ENCODE measurements at places on chromosomes 6 and 20.

DNA sequence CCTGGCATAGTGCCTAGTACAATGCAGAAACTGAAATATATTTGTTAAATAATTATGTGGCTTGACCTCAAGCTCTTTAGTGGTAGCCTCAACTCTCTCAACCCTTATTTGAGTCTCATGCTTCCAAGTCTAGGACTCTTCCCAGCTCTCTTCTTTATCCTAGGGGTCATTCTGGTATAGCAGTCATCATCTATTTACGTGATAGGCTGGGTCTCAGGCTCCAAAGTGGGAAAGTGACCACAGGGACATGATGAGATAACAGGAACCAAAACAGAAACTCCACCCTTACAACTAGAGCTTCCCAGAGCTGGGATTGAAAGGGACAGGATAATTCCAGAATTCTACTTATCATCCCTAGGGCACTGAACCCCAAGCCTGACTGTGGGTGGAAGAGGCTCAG is 17.7 kb upstream of the MAP3K7 start:
- no peak for DNase-seq

GRCh38 chr6:109513571-109514071 is 30.6 kb upstream of the ZBTB24 start:
- peak; percentile 34 for DNase-seq

GRCh38 chr6:31582230-31582643 is at the start of gene LTB:
Gene LTB (minus strand): TSS chr6:31582424. CDS start chr6:31582417, 7 bp downstream.
- DNase-seq: no peak

GRCh38 chr6:148824960-148825359 is 78.1 kb downstream of the UST start:
- no peak for DNase-seq

- no peak for DNase-seq
Measured at GRCh38 chr20:61356196-61356595, 104.1 kb downstream of the CDH4 start.

- DNase-seq: no peak
Measured at GRCh38 chr20:15179381-15179780, 842.0 kb upstream of the FLRT3 start.

- no peak for DNase-seq
Measured at GRCh38 chr20:62921119-62921687, 5.1 kb downstream of the DIDO1 start.

DNA sequence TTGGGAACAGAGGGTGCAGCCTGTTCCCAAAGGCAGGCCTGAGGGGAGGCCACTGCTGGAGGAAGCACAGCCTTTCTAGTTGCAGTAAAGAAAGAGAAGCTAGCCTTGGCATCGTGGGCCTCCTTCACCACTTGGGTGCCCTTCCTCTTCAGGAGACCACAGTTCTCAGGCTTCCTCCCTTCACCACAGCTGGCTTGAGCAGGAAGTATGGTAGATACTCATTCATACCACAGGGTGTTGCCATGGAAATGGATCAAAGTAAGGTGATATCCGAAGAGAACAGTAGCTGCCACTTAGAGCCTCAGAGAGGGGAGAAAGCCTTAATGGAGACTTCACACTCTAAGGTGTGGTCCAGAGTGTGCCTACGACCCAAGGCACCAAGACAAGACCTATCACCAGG is 120.4 kb upstream of the RIPOR2 start:
- DNase-seq: no peak

- DNase-seq: no peak
Measured at GRCh38 chr20:20253744-20254330, 114.1 kb upstream of the INSM1 start.

- DNase-seq: no peak
Measured at GRCh38 chr6:119065382-119065781, 13.1 kb downstream of the FAM184A start.

DNA sequence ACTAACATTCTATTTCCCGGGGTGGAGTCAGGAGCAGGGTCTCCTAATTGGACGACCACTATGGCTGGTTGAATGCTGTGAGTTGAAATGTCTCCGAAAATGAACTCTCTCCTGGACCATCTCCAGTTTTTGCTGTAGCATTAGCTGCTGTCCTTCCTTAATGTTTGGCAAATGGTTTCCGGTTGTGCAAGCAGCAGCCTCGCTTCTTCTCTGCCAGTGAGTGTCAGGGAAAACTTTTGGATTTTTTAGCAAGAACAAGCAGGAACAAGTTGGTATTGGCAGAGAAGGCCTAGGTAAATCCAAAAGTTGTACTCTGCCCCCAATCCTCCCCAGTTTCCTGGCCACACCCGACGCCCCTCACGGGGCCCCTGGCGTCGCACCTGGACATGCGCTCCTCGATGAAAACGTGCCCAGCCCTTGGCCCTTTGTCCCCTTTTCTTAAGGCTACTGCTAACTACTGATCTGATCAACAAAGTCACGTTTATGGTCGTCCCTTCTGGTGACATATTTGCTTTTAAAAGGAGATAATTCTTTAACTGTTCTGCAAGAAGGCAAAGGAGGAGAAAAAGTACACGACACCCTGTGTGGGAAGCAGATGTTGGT is 103.2 kb downstream of the ARMC2 start:
- peak; percentile 68 for DNase-seq

DNA sequence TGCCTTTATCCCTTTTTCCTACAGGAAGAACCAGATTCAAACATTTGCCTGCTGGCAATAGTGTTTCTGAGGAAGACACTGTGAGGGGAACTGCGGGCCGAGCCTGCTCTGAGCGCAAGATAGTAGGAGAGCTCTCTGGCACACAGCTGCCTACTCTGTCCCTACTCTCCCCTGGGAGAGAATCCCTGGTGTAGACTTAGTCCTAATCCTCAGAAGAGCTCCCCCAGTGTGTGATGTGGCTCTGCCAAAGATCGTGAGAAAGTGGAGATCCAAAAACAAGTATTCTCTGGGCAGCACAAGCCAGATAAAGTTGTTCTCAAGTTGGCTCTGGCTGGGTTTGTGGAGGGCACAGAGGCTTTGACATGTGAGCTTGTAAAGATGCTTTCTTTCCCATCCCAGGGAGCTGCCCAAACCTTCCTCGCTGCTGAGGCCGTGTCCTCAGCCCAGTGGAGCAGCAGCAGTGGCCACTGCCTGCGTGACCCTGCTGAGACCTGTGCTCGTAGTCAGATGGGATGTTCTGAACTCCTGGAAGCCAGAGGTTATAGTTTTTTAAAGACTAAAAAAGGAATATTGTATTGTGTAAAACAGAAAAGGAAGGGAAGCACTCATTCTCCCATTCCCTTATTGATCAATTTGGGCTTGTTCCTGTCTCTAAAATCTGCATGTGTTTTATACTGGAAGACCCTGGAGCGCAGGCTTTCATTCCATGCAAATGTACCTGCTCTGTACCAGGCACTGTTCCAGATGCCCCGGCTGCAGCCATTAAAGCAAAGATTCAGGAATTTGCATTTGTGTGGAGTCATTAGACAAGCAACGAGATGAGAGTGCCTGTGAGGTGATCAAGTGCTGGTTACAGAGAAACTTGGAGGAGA is 30.7 kb downstream of the PNLDC1 start:
- DNase-seq: no peak

DNA sequence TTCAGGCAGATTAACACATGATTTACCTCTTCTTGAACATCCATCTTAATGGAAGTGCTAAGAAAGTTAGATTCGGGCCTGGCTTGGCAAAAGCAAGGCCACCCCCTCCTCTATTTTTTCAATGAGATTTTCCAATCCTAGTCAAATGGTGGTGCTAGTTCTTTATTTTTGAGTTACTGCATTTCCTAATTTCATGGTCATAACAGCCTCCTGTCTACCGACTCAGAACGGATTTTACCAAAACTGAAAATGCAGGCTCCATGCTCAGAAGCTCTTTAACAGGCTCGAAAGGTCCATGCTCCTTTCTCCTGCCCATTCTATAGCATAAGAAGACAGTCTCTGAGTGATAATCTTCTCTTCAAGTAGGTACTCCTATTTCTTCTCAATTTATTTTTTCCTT is 117.2 kb upstream of the ESR1 start:
- no peak for DNase-seq

GRCh38 chr6:105336986-105337385 is 65.9 kb downstream of the PREP start:
- no peak for DNase-seq

GRCh38 chr6:34120953-34121675 is 24.8 kb downstream of the GRM4 start:
- DNase-seq: no peak

DNA sequence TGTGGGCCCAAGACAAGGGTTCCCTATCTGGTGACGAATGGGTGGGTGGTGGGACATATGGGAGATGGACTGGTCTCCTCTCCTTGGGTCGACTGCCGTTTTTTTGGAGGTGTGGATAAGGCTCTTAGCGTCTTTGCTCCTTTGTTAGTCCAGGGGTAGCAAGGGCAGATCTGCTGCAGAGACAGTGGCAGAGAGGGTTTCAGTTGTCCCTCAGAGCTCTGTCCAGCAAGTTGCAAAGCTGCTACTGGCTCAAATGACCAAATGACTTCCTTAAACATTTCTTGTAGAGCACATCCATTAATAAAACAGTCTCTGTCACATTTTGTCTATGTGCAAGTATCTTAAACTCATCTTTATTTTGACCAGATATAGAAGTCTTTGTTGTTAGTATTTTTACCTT is 508.0 kb upstream of the ADGRB3 start:
- no peak for DNase-seq

- peak; percentile 62 for DNase-seq
Measured at GRCh38 chr20:24657196-24657595, 187.8 kb downstream of the SYNDIG1 start.

GRCh38 chr20:58969439-58969838 is 11.6 kb upstream of the NELFCD start:
- DNase-seq: no peak

DNA sequence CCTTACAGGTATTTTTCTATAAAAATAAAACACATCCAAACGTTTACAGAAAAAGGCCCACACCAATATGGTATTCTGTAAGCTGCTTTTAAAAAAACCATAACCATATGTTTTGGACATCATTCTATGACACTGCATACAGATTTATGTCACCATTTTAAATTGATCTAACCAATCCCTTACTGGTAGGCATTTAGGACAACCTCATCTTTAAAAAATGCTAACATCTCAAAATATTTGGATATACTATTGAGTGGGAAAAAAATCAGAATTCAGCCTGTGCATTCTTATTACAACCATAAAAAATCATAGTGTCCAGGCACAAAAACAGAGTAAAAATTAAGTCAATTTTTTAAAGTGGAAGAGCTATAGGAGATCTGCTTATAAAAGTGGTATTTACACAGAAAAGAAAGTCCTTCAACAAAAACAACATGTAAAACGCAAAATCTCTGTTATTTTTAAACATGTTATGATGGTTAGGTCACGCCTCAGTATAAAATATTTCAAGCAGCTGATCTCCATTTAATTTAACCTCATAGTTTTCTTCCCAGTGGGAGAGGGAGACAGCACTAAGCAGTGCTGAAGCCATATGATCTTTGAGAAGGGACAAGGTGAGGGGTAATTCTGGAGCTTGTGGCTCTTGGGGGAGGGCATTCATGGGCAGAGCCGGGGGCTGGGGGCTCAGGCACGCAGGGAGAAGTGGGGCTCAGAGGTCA is 21.2 kb downstream of the TRAM2 start:
- no peak for DNase-seq

GRCh38 chr6:70107852-70108629 is 194.8 kb downstream of the COL9A1 start:
- peak; percentile 64 for DNase-seq

DNA sequence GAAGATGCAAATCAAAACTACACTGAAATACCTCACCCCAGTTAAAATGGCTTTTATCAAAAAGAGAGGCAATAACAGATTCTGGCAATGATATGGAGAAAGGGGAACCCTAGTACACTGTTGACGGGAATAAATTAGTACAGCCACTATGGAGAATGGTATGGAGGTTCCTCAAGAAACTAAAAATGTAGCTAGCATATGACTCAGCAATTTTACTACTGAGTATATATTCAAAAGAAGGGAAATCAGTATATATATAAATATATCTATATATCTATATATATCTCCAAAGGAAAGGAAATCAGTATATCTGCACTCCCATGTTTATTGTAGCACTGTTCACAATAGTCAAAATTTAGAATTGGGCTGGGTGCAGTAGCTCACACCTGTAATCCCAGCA is 113.9 kb downstream of the KLHL32 start:
- no peak for DNase-seq

DNA sequence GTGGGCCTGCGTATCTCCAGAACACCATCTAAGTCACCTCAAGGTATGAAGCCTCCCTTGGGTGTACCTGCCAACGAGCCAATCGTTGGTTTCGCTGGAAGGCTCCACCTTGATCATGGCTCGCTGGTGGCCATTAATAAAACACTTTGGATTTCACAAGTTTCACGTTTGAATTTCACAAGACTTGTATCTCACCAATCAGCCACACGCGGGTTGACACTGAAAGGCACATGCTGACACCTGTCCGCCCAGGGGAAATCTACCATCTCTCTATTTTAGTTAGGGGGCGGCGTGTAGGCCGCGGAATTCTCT is 586 bp upstream of the HMGA1 start:
- DNase-seq: peak; percentile 63

- DNase-seq: no peak
Measured at GRCh38 chr20:61371501-61372136, 119.6 kb downstream of the CDH4 start.

- DNase-seq: no peak
Measured at GRCh38 chr6:100488244-100488643, 23.5 kb upstream of the SIM1 start.

- DNase-seq: no peak
Measured at GRCh38 chr6:105681061-105681460, 278.2 kb upstream of the PREP start.

DNA sequence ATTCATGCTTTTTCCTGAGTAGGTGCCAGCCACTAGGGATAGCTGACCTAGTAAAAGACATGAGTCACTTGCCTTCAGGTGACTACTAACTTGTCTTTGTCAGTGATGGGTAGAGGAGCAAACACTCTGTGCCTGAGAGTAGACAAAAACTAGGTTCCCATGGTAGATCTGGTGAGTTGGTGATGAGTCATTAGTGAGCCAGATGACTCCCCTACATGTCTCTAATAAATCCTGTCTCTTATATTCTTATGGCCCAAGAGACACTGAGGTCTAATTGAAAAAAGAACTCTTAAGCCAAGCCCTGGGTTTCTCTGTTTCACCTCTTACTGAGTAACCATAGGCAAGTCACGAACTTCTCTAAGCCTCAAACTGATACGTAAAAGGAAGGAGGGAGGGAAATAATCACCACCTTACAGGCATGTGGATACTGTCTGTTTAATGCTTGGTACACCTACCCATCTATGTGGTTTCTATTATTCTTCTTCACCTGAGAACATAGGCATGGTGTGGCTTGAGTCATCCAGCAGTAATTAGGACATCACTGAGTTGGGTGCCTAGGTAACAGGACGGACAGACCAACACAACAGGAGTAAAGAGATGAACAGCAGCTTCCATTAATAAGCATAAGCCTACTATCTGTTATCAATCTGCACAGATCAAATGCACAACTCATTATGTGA is 20.3 kb downstream of the TTPAL start:
- DNase-seq: peak; percentile 97

Measured in foreskin fibroblast (primary cell).